Thoracic aorta (tissue), 2 donors: ENCODE measurements at places on chromosomes 7 and 10. TPM values are rescaled to one million over a fixed set of nuclear protein-coding genes. Genes with fewer than 3 reads are reported as not detected.

Gene TMEM196
- not detected for total RNA-seq

Gene ZPBP
- not detected for total RNA-seq

Gene SFR1
- total RNA-seq, result 4.9 TPM

Gene ITPRID1
- not detected for total RNA-seq

Gene GPR26
- total RNA-seq, result not detected

DNA sequence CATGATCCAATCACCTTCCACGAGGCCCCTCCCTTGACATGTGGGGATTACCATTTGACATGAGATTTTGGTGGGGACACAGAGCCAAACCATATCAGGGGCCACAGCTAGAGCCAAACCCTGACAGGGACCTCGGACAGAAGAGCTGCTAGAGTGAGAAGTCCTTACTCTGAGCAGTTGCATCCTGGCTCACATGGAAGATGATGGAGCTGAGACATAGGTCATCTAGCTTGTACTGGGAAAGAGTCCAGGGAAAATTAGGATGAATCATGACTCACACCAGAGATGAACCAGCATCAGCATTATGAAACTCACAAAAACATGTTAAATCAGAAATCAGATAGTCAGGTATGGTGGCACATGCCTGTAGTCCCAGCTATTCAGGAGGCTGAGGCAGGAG is 12.8 kb upstream of the FMC1 start:
- DNase-seq, result no peak

- no peak for DNase-seq
Measured at GRCh38 chr7:37107047-37107750, 341.5 kb downstream of the ELMO1 start.

GRCh38 chr10:12588091-12588860 is 238.9 kb downstream of the CAMK1D start:
- DNase-seq, result no peak

DNA sequence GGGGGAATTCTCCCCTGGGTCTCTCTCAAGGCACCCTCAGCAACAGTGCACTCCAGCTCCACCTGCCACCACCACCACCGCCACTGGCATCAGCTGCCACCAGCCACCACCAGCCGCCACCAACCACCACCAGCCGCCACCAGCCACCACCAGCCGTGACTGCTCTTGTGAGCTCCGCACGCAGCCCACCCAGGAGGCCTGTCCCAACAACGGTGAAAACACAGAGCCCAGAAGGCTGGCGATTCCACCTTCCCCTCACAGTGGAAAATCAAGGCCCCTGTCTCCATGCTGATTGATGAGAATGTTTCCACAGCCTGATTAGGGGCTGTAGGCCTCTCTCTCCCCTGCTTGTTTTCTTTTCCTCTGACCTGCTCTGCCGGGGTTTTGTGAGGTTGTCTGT is 41.1 kb downstream of the COBL start:
- DNase-seq, result no peak

- DNase-seq, result no peak
Measured at GRCh38 chr10:52213321-52213752, 100.7 kb upstream of the DKK1 start.

- DNase-seq, result no peak
Measured at GRCh38 chr7:157543276-157543675, 206.5 kb downstream of the DNAJB6 start.

GRCh38 chr10:22978287-22978686 is 50.4 kb downstream of the ARMC3 start:
- no peak for DNase-seq

DNA sequence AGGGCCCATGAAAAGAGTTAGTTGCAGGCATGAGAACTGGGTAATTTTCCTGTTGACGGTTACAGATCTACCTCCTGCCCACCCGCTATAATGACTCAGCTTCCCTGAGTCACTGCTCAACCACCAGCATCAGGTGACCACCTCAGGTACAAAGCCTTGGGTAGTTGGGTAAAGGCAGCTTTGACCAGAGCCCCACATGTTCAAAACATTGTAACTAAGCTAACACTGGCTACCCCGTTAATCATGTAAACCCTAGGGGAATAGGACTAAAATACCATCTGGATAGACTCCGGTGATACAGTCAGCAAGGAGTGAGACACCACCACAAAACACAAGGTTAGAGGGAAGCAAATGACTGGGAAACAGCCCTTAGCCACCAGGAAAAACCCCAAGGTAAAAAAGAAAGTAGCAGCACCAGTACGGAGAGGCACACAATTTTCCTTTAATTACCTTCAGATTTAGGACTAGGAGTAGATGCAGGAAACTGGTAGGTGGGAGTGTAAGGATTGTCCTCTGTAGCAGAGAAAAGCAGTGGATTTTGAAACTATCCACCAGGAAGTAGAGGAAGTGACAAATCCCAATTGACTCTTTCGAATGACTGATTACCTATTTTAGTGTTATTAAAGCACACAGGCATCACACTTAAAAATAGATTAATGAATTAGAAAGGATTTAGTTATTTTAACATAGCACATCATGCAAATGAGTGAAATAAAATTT is 103.5 kb upstream of the PDLIM1 start:
- no peak for DNase-seq

DNA sequence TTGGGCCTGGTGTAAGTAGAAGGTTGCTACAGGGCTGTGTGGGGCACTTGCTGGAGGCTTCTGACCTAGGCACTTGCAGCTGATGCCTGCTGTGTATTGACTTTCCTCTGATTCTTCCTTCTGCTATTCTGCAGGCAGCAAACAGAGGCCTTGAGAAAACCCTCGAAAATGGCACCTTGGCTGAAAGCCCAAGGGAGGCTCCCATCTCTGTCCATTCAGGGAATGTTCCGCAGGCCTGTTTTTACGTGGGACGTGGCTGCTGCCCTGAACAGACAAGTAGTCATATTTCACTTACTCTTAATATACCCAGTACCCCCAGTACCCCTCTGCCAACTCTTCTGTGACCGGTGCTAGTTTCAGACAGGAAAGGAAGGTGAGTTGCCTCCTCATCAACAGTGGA is 664.7 kb downstream of the INHBA start:
- no peak for DNase-seq
